ENCODE measurements at places on chromosomes 2 and 18. TPM values are rescaled to one million over a fixed set of nuclear protein-coding genes. Genes with fewer than 3 reads are reported as not detected.

GRCh38 chr2:180990337-180990736, 9.9 kb downstream of the UBE2E3 start:
- H3K27me3 ChIP-seq: no peaks in the 10 kb centered on the region
- H3K27ac ChIP-seq: no peak overlapping the region
- no peak overlapping the region for H3K4me3 ChIP-seq
- DNase-seq: no peak

Gene ATP8B1
- total RNA-seq: 0.16 TPM

Gene MC2R
- not detected for total RNA-seq

DNA sequence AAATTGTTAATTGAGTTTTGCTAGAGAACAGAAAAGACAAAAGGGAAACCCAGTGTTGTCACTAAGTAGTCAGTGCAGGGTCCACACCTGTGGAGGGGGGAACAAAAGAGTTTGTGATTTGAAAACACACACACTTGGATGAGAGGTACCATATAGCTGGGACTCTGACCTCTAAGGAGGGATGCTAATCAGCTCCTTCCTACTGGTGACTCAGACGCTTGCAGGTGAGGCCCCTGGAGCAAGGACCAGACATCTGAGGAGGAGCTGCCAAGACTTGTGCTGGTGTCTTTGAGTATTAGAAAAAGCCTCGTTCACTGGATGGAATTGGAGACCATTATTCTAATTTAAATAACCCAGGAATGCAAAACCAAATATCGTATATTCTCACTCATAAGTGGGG, 146.4 kb upstream of the MAP2 start:
- H3K36me3 ChIP-seq: no peaks in the 10 kb centered on the region
- no peak for DNase-seq
- H3K4me1 ChIP-seq: no peaks in the 10 kb centered on the region

- H3K27me3 ChIP-seq: no peaks in the 10 kb centered on the region
- no peaks in the 10 kb centered on the region for H3K4me1 ChIP-seq
- DNase-seq: no peak
- no peaks in the 10 kb centered on the region for H3K36me3 ChIP-seq
- H3K27ac ChIP-seq: no peak overlapping the region
Measured at GRCh38 chr2:137165968-137166367, 400.6 kb downstream of the THSD7B start.

Gene ANKRD36
- total RNA-seq: 36.7 TPM

DNA sequence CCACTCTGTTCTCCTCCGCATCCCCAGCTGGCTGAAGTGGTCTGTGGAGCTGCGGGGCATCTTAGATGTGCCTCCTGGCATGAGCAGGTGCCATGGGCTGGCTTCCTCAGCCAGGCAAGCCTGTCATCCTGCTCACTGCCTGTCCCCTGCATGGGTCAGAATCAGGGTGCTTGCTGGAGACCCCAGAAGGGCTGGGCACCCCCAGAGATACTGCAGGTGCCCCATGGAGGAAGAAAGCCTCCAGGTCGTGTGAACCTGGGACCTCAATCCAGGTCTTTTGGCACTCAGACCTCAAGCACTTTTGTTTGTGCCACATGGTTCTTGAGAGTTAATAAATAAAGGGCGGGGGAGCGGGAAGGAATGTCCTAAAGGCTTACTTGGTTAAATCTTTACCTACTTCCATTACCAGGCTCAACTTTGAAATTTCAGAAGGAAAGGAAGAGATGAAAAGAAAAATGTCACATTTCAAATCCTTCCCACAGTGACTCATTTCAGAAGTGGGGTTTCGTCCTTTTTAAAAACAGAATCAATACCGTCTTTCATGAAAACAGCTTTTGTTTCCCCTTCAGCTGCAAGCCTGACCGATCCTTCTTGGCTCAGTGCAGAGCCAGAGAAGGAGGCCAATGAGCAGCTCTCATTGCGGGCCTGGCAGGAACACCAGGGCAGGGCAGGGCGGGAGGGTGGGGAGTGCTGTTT, 69.9 kb downstream of the RHOB start:
- no peak for DNase-seq
- H3K27ac ChIP-seq: no peak overlapping the region
- no peak overlapping the region for H3K4me3 ChIP-seq
- peaks cover 1% of the 10 kb centered on the region for H3K36me3 ChIP-seq
- peaks cover 6% of the 10 kb centered on the region for H3K4me1 ChIP-seq
- H3K27me3 ChIP-seq: peaks cover 4% of the 10 kb centered on the region

GRCh38 chr2:170679607-170680079, 35.5 kb upstream of the SP5 start:
- no peak overlapping the region for H3K4me3 ChIP-seq
- no peak for DNase-seq
- no peak overlapping the region for H3K27ac ChIP-seq
- H3K4me1 ChIP-seq: no peaks in the 10 kb centered on the region

DNA sequence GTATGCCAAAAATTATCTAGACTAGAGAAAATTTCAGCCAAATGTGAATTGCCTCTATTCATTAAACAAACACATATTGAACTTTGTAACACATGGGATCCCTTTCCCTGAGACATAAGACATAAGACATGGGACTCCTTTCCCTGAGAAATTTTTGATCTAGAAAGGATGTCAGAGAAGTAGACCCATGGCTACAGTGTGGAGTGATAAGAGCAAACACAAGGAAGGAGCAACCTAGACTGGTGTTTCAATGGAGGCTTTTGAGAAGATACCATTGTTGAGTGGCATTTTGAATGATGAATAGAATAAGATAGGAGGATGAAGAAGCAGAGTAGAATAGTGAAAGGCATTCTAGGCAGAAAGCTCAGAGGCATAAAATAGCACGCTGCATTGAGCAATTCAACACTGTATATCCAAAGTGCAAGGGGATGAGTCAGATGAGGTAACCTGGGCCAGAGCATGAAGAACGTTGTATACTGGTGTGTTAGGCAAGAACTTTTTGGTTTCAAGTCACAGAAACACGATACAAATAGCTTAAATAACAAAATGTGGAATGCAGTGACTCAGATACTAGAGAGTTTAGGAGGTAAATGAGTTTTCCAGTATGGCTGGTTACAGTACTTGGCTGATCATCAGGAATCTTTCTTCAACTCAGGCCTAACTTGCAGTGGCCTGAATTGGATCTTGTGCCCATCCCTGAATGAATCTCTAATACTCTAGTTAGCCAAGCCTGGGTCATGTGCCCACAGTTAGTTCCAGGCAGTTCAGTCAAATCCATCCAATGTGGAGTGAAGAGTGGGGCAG, 129.8 kb upstream of the TANK start:
- no peak for DNase-seq
- no peak overlapping the region for H3K4me3 ChIP-seq
- peaks cover 4% of the 10 kb centered on the region for H3K27me3 ChIP-seq
- H3K36me3 ChIP-seq: peaks cover 7% of the 10 kb centered on the region

- no peaks in the 10 kb centered on the region for H3K27me3 ChIP-seq
- no peaks in the 10 kb centered on the region for H3K36me3 ChIP-seq
- peaks cover 22% of the 10 kb centered on the region for H3K4me1 ChIP-seq
- H3K4me3 ChIP-seq: no peak overlapping the region
- no peak overlapping the region for H3K27ac ChIP-seq
Measured at GRCh38 chr2:74383254-74383653, 3.1 kb upstream of the DCTN1 start.

DNA sequence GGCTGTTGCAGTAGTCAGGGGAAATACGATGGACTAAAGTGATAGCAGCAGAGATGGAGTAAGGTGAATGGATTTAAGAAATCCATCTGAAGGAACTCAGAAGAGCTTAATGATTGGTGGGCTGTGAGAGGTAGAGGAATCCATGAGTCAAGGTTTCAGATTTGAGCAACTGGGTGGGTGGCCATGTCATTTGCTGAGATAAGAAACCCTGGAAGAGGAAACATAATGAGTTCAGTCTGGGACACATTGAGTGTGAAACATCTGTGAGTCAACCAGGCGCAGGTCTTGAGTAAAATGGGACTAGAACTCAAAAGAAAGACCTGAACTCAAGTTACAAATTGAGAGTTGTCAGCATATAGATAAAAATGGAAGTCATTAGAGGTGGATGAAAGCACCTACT, 19.7 kb upstream of the ASNSD1 start:
- H3K36me3 ChIP-seq: no peaks in the 10 kb centered on the region
- no peak for DNase-seq
- H3K27ac ChIP-seq: peak overlapping the region; percentile 58
- H3K4me3 ChIP-seq: no peak overlapping the region

DNA sequence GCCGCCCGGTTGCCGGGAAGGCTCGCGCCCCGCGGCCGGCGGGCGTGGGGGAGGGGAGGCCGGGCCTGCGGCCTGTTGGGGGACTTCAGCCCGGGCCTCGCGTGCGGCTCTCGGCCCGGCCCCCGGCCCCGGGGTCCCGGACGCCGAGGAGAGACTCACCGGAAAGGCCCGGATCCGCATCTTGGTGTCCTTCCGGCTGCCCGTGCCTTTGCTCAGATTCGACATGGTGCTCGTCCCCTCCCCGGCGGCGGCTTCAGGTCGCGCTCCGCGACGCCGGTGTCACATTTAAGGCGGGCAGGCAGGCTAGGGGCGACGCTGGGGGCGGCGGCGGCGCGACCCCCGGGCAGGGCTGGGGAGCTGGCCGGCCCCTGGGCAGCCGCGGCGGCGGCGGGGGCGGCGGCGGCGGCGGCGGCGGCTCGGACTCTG, 365 bp downstream of the CUL3 start:
- H3K4me3 ChIP-seq: peak overlapping the region; percentile 84
- H3K27me3 ChIP-seq: no peaks in the 10 kb centered on the region
- peak; percentile 59 for DNase-seq
- peaks cover 18% of the 10 kb centered on the region for H3K36me3 ChIP-seq

DNA sequence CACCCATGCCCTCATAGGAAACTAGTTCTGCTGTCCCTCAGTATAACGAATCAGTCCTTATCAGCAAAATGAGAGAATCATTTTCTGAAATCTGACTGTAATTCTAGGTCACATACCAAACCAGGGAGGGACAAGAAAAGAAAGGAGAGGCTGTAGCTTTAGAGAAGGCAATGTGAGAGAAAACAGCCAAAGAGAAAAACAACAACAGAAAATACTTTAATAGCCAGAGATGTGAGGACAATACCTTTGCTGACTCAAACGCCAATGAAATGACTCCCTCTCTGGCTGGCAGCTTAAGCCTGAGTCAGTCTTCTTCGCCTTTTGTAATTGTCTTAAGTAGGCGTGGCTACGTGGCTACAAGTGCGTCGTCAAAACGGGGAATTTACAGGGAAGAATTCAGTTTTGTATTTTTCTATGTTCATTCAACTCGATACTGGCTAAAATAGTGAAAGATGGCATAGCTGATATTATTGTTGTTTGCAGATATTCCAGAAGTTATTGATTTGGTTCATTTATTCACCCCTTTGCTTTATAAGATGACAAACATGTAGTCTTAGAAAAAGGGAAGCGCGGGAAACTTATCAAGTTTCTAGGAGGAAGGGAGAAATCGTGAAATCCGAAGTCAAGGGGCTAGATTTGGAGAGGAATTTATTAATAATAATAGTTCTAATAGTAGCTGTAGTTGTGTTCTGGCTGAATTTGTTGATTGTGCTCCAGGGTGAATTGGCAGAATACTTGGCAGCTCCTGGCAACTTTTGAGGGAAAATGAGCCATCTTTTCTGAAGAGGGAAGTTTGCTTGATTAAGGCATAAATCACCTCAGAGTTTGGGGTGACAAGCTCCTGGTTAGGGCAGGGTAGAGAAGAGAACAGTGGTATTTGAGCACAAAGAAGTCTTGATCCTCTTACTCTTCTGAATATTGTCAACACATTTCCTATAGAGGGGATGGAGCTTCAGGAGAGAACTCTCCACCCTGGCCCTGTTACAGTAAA, at the start of gene IL1A:
Gene IL1A (minus strand): TSS at position 295 of the 991 bp plus-strand sequence. CDS start 723 bp downstream, outside the sequence.
- DNase-seq: no peak
- no peaks in the 10 kb centered on the region for H3K36me3 ChIP-seq
- peaks cover 8% of the 10 kb centered on the region for H3K27me3 ChIP-seq
- H3K4me1 ChIP-seq: peaks cover 20% of the 10 kb centered on the region
- H3K27ac ChIP-seq: no peak within 1 kb of the TSS

DNA sequence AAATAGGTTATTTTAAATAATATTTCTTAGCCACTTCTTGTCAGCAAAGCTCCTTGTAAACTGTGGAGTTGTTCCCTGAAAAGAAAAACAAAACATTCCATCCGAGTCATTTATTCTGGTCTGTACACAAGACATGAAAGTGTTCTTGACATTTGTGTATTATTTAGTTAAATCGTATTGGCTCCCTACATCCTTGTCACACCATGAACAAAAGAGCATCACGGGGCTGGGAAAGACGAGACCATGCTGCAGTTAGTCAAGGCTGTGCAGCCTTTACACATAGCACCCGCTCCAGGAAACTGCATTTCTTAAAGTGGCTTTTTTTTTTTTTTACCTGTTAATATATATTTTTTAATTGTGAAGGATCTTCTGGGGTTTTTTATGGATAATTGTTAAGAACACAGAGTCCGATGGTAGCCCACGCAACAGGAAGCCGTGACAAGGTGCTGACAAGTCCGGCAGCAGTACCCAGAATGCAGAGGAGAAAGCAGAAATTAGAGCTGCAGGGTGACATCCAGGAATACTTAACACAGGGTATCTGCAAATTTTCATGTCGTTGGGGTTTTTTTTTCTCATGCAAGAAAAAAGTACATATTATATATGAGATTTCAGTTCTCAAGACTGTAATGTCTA, 588.4 kb downstream of the ARHGAP15 start:
- no peak overlapping the region for H3K4me3 ChIP-seq
- H3K27me3 ChIP-seq: no peaks in the 10 kb centered on the region
- peaks cover 17% of the 10 kb centered on the region for H3K4me1 ChIP-seq
- DNase-seq: no peak

DNA sequence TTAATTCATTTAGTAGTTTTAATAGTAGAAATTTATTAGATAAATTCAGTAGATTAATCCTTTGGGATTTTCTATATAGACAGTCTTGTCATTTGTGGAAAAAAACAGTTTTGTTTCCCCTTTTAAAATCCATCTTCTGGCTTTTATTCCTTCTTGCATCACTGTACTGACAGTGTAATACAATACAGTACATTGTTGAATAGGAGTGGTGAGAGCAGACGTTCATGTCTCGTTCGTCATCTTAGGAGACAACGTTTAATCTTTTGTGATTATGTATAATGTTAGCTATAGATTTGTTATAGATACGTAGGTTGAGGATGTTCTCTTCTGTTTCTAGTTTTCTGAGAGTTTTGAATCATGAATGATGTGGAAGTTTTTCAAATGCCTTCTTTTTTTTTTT, 61.8 kb downstream of the NCOA1 start:
- no peaks in the 10 kb centered on the region for H3K27me3 ChIP-seq
- peaks cover 8% of the 10 kb centered on the region for H3K4me1 ChIP-seq
- no peak overlapping the region for H3K4me3 ChIP-seq
- DNase-seq: no peak

Gene SNED1
- total RNA-seq: 2.5 TPM

DNA sequence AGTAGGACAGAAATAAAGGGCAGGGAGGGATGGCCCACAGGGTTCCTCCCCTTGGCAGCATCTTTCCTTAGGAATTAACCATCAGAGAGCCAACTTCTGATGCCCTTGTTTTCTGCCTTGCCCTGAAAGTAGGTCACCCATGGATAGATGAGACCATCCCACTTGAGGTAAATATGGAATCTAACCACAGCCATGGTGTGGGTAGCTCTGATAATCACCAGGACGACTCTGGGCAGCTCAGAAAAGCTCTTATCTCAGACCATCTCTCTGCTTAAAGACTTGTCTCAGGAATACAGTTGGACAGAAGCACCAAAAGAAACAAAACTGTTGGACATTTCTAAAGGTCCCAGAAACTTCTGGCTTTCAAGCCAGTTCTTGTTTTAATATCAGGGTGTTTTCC, 101.4 kb upstream of the CELF4 start:
- H3K27ac ChIP-seq: no peak overlapping the region
- no peak overlapping the region for H3K4me3 ChIP-seq
- H3K27me3 ChIP-seq: no peaks in the 10 kb centered on the region
- no peaks in the 10 kb centered on the region for H3K36me3 ChIP-seq
- no peak for DNase-seq

- peaks cover 71% of the 10 kb centered on the region for H3K27me3 ChIP-seq
- peaks cover 7% of the 10 kb centered on the region for H3K4me1 ChIP-seq
- peak; percentile 75 for DNase-seq
- H3K36me3 ChIP-seq: no peaks in the 10 kb centered on the region
- H3K27ac ChIP-seq: no peak overlapping the region
Measured at GRCh38 chr18:48410095-48410920, 1.1 kb upstream of the ZBTB7C start.
